ENCODE measurements at places on chromosomes 11 and 22.

DNA sequence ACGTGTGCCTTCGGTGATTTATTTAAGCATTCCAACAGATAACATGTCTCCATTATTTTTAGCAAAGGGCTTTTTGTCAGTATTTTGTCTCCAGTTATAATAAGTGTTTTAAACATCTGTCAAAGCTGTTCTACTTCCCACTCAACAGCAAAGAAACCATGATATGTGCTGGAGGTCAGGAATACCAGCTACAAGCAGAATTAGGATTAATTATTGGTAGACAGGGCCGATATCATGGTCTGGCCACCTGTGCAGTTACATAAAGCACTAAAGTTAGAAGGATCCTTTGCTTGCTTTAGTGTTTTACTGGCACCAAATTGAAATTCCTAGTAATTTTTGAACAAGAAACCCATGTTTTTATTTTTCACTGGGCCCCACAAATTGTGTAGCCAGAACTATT lies 591.3 kb upstream of the ARHGAP42 start:
- H3K27ac ChIP-seq, result no peak overlapping the region
- no peak for DNase-seq
- no peaks in the 10 kb centered on the region for H3K36me3 ChIP-seq
- H3K27me3 ChIP-seq, result no peaks in the 10 kb centered on the region
- no peaks in the 10 kb centered on the region for H3K4me1 ChIP-seq
- H3K4me3 ChIP-seq, result no peak overlapping the region

DNA sequence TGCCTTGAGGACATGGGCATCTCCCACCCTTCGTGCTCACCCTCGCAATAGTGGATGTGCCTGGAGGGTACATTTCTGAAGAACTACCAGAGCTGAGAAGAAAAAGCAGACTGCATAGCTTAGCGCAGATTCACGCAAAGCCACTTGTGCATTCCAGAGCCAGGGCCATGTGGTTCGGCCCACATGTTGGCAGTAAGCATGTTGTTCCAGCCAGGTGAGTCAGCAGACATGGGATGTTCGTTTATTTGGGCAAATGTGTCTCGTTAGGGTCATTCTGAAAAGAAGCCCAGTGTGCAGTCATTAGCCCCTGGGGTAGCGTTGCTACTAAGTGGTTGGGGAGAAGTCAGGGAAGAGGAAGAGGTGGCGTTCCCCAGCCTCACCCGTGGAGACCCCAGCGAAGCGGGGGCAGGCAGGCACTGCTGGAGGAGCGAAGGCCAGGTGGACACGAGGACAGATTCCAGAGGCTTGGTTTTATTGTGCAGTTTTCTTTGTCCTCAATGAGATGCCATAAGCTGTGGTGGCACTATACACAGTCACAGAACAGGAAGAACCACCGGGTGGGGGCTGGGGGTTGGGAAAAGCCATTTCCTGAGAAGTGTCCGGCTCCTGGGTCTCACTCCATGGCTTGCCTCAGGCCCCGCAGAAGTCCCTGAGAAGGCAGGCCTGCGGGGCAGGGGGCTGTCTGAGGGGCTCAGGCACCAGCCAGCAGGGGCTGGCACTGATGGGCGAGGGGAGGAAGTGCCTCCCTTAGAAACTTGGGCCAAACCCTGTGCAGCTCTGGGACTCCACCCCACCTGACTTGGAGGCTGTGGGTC lies 5.0 kb downstream of the THY1 start:
- DNase-seq, result no peak
- H3K4me3 ChIP-seq, result no peak overlapping the region
- peaks cover 58% of the 10 kb centered on the region for H3K27me3 ChIP-seq
- no peaks in the 10 kb centered on the region for H3K36me3 ChIP-seq

DNA sequence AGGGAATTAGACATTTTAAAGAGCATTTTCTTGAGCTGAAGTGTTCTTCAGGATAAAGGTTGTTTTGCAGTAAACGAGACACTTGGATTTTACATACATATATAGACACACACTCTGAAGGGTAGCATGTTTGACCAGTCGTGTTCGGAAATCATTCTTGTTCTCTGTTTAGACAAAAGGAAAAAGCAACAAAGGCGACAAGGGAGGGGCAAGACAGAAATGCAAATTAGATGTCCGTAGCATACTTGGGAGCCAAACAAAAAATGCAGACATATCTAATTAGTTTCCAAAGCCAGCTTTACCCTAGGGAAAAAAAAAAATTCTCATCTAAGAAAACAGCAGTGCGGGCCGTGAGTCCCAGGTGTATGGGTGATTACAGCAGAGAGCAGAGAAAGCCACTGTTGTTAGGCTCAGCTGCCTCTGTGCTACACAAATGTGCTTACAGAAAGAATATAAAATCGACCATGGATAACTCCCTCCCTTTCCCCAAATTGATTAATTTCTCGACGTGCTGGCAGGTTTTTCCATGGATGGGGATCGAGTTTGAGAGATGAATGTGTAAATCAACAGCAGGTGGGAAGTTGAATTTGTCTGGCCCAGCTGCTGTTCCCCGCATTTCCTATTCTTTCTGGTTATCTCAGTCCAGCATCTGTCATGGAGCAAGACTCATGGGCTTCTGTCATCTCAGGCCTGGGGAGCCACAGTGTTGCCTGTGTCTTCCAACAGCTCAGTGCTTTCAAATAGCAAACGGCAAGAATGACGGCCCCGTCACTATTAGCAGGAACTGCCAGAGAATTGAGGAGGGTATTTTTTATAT lies 176.5 kb upstream of the TTC12 start:
- no peak for DNase-seq
- no peaks in the 10 kb centered on the region for H3K36me3 ChIP-seq
- H3K4me3 ChIP-seq, result no peak overlapping the region
- H3K27me3 ChIP-seq, result peaks cover 71% of the 10 kb centered on the region
- no peaks in the 10 kb centered on the region for H3K4me1 ChIP-seq
- H3K27ac ChIP-seq, result no peak overlapping the region

- H3K27ac ChIP-seq, result no peak overlapping the region
- no peaks in the 10 kb centered on the region for H3K36me3 ChIP-seq
- no peak overlapping the region for H3K4me3 ChIP-seq
- DNase-seq, result no peak
- no peaks in the 10 kb centered on the region for H3K27me3 ChIP-seq
- H3K4me1 ChIP-seq, result no peaks in the 10 kb centered on the region
These were observed 1511.2 kb downstream of the FAM181B start for GRCh38 chr11:81222491-81222890.

DNA sequence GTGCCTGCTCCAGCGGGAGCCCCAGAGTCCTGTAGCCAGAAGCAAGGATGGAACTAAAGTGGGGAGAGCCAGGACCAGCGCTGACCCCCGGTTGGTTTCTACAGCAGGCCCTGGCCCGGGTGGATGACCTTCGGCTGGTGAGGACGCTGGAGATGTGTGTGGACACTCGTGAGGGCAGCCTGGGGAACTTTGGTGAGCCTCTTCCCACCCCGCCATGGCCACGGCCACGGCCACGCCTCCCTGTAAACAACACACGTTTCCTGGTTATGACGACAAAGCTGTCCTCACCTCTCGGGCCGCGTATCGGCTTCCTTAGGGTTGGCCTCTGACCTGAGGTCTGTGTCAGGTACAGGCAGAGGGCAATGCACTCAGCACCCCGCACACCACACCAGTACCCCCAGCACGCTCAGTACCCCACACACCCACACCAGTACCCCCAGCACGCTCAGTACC lies 4.1 kb downstream of the LRRC56 start:
- H3K4me3 ChIP-seq, result no peak overlapping the region
- peaks cover 11% of the 10 kb centered on the region for H3K4me1 ChIP-seq
- DNase-seq, result no peak
- H3K27ac ChIP-seq, result no peak overlapping the region
- no peaks in the 10 kb centered on the region for H3K27me3 ChIP-seq

GRCh38 chr11:120612513-120613263 lies 101.1 kb downstream of the GRIK4 start:
- peak overlapping the region; percentile 34 for H3K4me3 ChIP-seq
- peaks cover 10% of the 10 kb centered on the region for H3K4me1 ChIP-seq
- DNase-seq, result no peak
- H3K27me3 ChIP-seq, result no peaks in the 10 kb centered on the region
- peak overlapping the region; percentile 54 for H3K27ac ChIP-seq
- H3K36me3 ChIP-seq, result no peaks in the 10 kb centered on the region

DNA sequence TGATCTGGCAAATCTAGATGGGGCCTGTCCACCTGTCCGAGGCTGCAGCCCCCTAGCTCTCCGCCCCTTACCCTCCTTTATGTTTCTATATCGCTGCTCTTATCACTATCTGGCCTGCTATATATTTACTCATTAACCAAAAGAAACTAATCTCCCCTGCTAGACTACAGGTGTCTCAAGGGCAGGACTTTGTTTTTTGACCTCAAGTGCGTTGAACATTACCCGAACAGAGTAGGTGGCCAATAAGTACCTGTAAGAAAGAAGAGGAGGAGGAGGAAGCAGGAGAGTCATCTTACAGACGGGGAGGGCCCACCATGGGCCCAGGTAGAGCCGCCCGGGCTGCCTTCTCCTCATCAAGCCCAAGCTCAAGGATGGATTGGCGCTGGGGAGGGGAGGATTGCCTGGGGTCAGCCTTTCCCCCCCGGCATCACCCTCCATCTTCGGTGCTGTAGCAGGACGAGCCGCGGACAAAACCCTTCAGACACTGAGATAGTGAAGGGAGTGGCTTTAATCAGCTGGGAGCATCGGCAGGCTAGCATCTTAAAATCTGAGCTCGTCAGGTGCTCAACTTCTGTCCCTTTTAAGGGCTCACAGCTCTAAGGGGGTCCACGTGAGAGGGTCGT lies 1.2 kb upstream of the P2RY6 start:
- peaks cover 2% of the 10 kb centered on the region for H3K36me3 ChIP-seq
- DNase-seq, result no peak
- peaks cover 40% of the 10 kb centered on the region for H3K27me3 ChIP-seq
- no peak overlapping the region for H3K4me3 ChIP-seq
- no peaks in the 10 kb centered on the region for H3K4me1 ChIP-seq
- no peak overlapping the region for H3K27ac ChIP-seq

GRCh38 chr11:67439321-67440228 lies 2.1 kb upstream of the PTPRCAP start:
- H3K36me3 ChIP-seq, result peaks cover 50% of the 10 kb centered on the region
- DNase-seq, result no peak
- no peaks in the 10 kb centered on the region for H3K27me3 ChIP-seq
- H3K4me3 ChIP-seq, result peak overlapping the region; percentile 96
- H3K4me1 ChIP-seq, result peaks cover 52% of the 10 kb centered on the region
- peak overlapping the region; percentile 97 for H3K27ac ChIP-seq

- peaks cover 3% of the 10 kb centered on the region for H3K36me3 ChIP-seq
- H3K4me1 ChIP-seq, result peaks cover 12% of the 10 kb centered on the region
- peaks cover 37% of the 10 kb centered on the region for H3K27me3 ChIP-seq
- no peak overlapping the region for H3K27ac ChIP-seq
These were observed 41.7 kb downstream of the IGF2 start for GRCh38 chr11:2097356-2097997.

DNA sequence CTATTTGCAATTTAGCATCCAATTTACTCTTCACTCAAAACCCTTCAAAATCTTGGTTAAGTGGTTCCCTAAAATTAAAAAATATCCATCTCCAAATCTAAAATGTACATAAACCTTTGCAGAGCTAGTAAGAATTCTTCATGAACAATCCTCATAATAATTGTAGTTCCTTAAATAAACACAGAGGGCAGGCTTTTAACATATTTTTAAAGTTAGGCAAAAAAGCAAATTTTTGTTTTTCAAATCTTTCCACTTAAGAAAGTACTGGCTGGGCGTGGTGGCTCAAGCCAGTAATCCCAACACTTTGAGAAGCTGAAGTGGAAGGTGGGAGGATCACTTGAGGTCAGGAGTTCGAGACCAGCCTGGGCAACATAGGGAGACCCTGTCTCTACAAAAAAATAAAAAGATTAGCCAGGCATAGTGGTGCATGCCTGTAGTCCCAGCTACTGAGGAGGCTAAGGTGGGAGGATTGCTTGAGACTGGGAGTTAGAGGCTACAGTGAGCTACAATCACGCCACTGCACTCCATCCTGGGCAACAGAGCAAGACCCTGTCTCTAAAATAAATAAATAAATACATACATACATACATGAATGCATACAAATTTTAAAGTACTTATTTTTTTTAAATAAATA lies 25.1 kb upstream of the PLAAT3 start:
- peaks cover 6% of the 10 kb centered on the region for H3K4me1 ChIP-seq
- H3K27ac ChIP-seq, result peak overlapping the region; percentile 11
- no peaks in the 10 kb centered on the region for H3K27me3 ChIP-seq
- peaks cover 28% of the 10 kb centered on the region for H3K36me3 ChIP-seq
- no peak overlapping the region for H3K4me3 ChIP-seq

DNA sequence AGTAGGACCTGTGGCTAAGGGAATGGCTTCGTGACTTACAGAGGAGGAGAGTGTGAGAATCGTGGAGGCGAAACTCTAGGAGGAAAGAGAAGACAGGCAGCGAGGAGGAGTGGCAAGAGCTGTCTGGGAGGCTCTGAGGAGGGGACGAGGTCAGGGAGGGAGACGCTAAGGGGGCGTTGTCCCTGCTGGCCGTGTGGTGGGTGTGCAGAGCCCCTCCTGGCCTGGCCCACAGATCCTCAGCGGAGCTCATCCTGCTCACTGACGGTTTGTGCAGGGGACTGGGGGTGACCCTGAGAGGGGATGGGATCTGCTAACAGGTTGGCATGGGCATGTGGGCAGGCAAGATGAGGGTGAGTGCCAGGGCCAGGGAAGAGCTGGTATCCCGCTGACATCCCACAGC lies 56.5 kb upstream of the PRR5 start:
- H3K27me3 ChIP-seq, result no peaks in the 10 kb centered on the region
- H3K36me3 ChIP-seq, result peaks cover 3% of the 10 kb centered on the region
- H3K4me1 ChIP-seq, result no peaks in the 10 kb centered on the region
- no peak for DNase-seq
- no peak overlapping the region for H3K27ac ChIP-seq

GRCh38 chr11:97610000-97610399 lies 1220.2 kb downstream of the JRKL start:
- H3K27ac ChIP-seq, result no peak overlapping the region
- no peaks in the 10 kb centered on the region for H3K27me3 ChIP-seq
- no peak for DNase-seq
- no peak overlapping the region for H3K4me3 ChIP-seq
